ENCODE measurements at places on chromosomes 5 and 9.

DNA sequence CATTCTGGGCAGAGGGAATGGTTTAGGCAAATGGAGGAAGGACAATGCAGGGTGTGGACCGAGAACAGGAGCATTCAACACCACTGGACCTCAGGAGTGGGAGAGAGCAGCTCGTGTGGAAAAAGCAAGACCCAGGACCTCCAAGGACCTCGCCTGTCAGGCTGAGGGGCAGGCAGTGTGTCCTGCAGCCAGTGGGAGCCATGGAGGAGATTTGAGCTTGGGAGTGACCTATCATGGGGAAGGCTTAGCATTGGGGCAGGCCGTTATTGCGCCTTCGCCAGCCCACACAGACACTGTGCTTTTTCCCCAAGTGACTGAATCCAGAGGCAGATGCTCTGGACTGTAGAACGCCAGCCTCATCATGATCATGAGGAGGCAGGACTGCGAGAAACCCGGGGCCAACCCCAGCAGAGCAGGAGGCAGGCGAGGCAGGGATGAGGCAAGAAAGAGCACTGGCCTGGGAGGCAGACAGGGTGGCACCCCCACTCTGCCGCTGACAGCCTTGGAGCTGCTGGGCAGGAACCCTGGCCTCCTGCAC is 3.3 kb downstream of the CDHR2 start:
- DNase-seq: no peak

DNA sequence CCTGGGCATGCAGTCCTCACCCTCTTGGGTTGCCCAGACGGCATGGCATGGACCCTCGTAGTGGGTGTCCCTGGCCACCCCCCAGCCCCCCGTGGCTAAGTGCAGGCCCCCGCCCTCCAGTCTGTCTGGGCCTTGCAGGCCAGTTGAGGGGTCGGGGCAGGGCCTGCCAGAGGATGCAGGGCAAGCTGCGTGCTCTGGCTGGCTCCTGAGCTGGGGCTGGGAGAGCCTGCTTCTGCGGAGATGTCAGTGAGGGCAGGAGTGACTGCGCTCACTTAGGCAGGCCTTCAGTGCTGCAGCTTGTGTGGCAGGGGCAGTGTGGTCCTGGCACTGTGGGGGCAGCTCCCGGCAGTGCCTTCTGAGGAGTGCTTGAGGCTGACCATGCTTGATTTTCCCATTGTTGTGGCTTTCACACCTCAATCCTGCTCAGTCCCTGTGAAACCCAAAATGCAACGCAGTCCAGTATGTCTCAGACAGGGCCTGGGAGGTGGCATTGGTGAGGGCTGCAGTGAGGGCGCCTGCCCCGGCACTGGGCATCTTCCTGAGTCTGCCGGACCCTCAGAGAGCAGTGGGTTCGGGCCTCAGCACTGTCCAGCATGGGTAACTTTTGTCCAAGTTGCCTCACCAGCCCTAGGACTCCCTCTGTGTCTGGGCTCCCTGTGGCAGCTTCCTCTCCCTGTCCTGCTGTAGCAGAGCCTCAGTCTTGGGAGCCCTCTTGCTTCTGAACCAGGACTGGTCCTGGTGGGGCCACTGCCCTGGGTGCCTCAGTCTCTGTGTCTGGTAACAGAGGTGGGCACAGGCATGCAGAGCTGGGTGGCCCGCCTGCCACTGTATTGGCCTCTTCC is 93.0 kb downstream of the PHF2 start:
- no peak for DNase-seq

- no peak for DNase-seq
These were observed 63.7 kb upstream of the IFNK start for GRCh38 chr9:27460226-27461023.

GRCh38 chr9:94900222-94901018 is 173.9 kb downstream of the AOPEP start:
- no peak for DNase-seq

- DNase-seq: peak; percentile 23
These were observed 35.3 kb upstream of the SPDL1 start for GRCh38 chr5:169548315-169548714.

GRCh38 chr5:102418531-102418930 is 80.3 kb downstream of the SLCO6A1 start:
- DNase-seq: no peak

DNA sequence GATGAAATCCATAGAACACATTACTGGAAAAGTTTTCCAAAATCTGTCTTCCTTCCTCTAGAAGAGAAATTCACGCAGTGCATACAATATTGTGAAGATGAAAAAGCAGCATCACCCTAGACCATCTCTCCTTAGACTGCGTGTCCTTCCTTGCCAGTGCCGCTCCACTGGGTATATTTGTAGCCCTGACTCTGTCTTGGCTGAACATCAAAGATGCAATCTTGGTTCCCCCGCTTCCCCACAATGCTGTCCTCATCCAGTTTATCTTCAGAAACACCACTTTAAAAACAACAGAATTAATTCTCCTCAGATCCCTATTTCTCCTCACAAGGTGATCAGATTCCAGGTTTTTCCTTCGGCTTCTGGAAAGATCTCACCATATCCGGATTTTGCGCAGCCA is 53.9 kb downstream of the ROR2 start:
- no peak for DNase-seq

DNA sequence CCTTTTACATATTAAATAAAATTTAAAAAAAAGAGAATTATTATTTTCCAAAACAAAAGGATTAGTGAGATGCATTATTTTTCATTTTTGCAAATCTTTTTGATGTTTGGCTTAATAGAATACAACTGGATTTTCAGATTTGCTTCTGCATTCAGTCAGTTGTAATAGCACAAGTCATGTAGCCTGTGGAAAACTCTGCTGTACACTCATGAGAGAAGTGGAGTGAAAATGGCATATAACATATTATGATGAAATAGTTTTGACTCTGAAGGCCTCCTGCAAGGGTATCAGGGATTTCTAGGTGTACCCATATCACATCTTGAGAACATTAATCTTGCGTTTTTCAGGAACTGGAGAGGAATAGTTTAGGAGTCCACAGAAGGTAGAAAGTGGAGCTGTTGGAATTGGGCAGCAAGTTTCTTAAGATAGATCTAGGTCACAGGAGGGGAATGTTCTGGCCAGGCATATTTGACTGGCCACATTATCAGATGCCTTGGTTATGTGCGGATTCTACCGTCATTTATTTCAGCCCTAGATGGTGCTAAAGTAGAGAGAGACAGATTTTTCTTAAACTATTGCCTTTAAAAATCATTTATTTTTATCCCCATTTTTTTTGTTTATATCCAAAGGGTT is 16.4 kb downstream of the LNPEP start:
- DNase-seq: no peak

DNA sequence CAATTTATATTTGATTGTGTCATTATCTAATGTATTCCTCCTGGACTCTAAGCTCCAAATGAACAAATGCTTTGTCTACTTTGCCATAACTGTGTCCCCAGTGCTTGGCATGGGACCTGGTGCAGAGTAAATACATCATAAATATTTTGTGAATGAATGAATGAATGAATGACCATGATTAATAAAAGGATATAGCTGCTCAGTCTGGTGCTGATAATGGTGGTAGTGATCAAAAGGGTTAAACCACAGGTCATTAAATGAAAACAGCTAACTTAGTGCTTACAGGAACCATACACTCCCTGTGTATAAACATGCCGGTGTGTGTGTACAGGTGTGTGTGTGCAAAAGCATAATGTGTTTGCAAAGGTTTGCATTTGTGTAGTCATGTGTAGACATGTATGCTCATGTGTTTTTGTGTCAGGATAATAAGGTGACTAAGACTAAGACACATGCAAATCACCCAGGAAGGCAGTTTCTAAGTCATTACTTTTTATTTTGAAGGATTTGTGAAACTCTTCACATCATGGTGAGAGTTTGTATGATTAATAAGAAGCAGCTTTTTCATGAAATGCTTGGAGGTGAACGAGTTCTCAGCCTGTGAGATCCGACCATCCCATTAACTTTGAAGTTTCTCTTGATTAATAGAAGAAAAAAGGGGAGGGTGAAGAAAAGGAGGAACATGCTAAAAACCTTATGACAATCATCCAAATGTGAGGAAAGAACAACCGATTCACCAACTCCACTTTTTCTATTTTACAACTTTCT is 24.6 kb downstream of the SPARC start:
- DNase-seq: no peak

GRCh38 chr5:141496038-141496437 is 7.2 kb downstream of the PCDHGC5 start:
- no peak for DNase-seq

DNA sequence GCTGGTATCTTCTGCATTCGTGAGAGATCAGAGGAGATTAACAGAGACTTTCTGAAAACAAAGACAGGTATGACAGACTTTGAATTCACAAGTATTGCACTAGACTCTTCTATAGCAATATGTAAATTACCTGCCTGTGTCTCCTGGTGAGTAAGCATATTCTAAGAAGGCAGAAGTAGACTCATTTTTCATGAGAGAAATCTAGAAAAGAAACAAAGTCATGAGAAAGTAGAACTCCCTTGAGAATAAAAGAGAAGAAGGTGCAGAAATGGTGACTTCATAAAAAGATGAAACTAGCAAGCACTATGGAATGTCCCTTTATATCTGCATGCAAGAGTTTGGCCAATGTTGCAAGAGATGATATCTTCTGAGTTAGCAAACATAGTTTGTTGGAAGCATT is 419.8 kb downstream of the DMRT2 start:
- no peak for DNase-seq

- DNase-seq: no peak
These were observed 89.4 kb downstream of the SLC44A1 start for GRCh38 chr9:105333811-105334210.

GRCh38 chr5:35617435-35618303 is at the start of gene SPEF2:
TSS of gene SPEF2 (plus strand) at chr5:35617863. CDS start at chr5:35617998, 135 bp downstream.
- DNase-seq: peak; percentile 92

GRCh38 chr5:66839636-66840185 is 243.5 kb downstream of the MAST4 start:
- no peak for DNase-seq

- no peak for DNase-seq
These were observed 78.5 kb upstream of the SPATA31D4 start for GRCh38 chr9:81849631-81850259.

- no peak for DNase-seq
These were observed 10.8 kb downstream of the OSMR start for GRCh38 chr5:38856660-38857059.

DNA sequence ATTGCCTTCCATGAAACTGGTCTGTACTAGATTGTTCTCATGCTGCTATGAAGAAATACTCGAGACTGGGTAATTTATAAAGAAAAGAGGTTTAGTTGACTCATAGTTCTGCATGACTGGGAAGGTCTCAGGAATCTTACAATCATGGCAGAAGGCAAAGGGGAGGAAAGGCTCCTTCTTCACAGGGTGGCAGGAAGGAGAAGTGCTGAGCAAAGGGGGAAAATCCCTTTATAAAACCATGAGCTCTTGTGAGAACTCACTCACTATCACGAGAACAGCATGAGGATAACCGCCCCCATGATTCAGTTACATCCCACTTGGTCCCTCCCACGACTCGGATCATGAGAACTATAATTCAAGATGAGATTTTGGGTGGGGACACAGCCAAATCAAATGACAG is 163.2 kb downstream of the RFK start:
- DNase-seq: peak; percentile 23

DNA sequence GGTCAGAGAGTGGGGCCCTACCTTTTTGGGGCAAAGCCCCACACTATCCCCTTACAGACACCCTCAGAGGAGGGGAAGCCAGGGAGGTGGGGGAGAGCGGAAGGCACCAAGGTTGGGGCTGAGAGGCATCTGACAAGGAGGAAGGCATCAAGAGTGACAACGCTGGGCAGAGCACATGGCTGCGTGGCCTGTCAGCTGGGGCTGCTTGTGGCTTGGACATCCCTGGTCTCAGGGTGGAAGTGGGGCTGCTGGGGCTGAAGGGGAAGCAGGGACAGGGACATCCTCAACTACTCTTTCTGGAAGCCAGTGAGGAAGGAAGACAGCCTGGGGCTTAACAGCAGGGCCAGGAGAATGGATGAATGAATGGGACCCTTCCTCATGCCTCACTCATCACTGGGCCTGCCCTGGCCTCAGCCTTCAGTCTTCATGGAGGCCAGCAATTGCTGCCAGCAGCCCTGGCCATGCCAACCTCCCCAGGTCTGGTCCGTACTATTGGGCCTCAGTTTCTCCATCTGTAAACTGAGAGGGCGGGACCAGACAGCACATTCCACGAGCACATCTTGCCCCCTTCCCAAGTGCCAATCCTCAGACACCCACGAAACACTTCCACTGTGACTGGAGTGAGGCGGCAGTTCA is 993 bp upstream of the RALGDS start:
- DNase-seq: no peak

DNA sequence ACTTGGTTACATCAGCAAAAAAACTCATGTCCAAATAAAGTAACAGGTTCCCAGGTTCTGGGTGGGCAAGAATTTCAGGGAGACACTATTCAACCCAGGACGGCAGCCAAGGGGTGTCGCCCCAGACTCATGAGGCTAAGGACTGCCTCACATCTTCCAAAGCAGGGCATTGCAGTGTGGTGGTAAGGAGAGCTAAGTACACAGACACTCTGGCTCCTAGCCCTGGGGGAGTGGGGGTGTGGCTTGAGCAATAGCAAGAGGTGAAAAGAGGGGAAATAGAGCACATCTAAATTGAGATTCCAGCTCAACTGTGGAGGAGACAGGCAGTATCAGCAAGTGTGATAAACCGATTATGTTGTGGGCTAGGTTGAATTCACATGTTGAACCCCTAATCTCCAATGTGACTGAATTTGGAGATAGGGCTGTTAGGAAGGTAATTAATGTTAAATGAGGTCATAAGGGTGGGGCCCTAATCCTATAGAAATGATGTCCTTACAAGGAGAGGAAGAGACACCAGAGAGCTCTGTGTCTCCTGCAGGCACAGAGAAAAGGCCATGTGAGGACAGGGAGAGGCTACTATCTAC is 49.9 kb upstream of the MARCHF11 start:
- no peak for DNase-seq

DNA sequence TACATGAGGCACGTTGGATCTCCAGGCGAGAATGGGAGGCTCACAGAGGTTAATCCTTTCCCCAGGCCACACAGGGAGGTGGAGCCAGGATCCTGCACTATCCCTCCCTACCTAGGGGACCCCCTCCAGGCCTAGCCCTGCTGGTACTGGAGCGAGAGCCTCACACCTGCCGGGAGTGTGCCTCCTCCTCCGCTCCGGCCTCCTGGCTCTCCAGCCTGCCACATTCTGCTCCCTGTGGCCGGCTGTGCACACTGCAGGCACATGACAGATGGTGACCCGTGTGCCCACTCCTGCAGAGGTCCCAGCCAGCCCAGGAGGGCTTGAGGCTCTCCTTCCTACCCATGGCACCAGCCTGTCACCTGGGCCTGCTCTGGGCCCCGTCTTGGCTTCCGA is 93.4 kb downstream of the RXRA start:
- no peak for DNase-seq

DNA sequence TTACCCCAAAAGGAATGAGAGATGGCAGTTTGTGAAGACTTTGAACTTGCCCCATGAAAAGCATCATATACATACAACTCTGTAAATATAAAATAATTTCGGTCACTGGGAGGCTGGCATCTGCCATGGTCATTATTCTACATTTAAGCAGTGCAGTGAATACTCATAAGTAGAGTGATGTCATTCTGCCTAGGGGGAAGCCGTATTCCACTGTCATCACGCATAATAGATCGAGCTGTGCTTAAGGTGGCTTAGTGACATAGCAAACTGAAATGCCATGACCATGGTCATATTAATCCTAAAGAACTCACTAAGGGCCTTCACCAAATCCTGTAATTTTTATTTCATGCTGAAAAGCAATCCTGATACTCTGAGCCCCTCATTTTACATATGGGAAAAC is 42.4 kb upstream of the NR4A3 start:
- DNase-seq: no peak
